Psoas muscle (tissue), 8 donors: ENCODE measurements at places on chromosomes 11 and 22. TPM values are rescaled to one million over a fixed set of nuclear protein-coding genes. Genes with fewer than 3 reads are reported as not detected.

DNA sequence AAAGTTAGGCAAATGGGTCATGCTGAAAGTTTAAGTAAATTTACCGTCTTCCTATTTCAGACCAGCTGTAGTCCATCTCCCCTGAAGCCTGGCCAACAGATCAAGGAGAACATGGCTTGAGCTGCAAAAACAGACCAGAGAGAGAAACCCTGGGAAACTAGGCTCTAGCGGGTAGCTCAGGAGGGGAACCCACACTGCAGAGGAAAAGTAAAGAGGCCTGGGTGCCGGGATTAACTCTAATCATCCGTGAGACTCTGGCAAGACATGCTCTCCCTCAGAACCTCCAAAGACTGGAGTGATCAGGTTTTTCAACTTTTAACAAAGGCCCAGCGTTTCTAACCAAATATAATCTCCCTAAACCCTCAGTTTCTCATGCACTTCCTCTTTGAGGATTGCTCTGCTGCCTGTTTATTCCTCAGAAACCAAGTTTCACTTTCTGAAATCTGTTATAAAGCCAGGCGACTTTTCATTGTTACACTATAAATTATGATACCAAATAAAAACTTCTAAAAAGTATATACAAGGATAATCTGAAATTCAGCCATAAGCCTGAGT lies 67.5 kb downstream of the GAB2 start:
- no peaks in the 10 kb centered on the region for H3K27me3 ChIP-seq
- no peaks in the 10 kb centered on the region for H3K36me3 ChIP-seq
- H3K4me1 ChIP-seq: peaks cover 13% of the 10 kb centered on the region
- peak overlapping the region; percentile 42 for H3K4me3 ChIP-seq
- DNase-seq: no peak
- H3K27ac ChIP-seq: peak overlapping the region; percentile 21

- no peaks in the 10 kb centered on the region for H3K4me1 ChIP-seq
- no peaks in the 10 kb centered on the region for H3K27me3 ChIP-seq
- peaks cover 75% of the 10 kb centered on the region for H3K36me3 ChIP-seq
- H3K4me3 ChIP-seq: no peak overlapping the region
- no peak overlapping the region for H3K27ac ChIP-seq
Measured at GRCh38 chr22:50438305-50439275, 36.2 kb downstream of the SBF1 start.

Gene CHST1
- polyA plus RNA-seq: 1.6 TPM

- H3K4me1 ChIP-seq: peaks cover 61% of the 10 kb centered on the region
- no peaks in the 10 kb centered on the region for H3K27me3 ChIP-seq
- no peak overlapping the region for H3K4me3 ChIP-seq
Measured at GRCh38 chr22:36469094-36469710, 12.2 kb downstream of the TXN2 start.

- H3K4me3 ChIP-seq: no peak overlapping the region
- H3K27ac ChIP-seq: no peak overlapping the region
Measured at GRCh38 chr11:78791964-78792363, 217.3 kb upstream of the NARS2 start.

- H3K4me3 ChIP-seq: no peak overlapping the region
- H3K4me1 ChIP-seq: peaks cover 13% of the 10 kb centered on the region
- peak overlapping the region; percentile 54 for H3K27ac ChIP-seq
- DNase-seq: no peak
- H3K27me3 ChIP-seq: no peaks in the 10 kb centered on the region
Measured at GRCh38 chr11:12482839-12483238, 105.5 kb downstream of the PARVA start.

- no peaks in the 10 kb centered on the region for H3K27me3 ChIP-seq
- no peaks in the 10 kb centered on the region for H3K36me3 ChIP-seq
- H3K4me1 ChIP-seq: no peaks in the 10 kb centered on the region
- no peak overlapping the region for H3K27ac ChIP-seq
Measured at GRCh38 chr22:42813501-42813900, 43.6 kb downstream of the ARFGAP3 start.

DNA sequence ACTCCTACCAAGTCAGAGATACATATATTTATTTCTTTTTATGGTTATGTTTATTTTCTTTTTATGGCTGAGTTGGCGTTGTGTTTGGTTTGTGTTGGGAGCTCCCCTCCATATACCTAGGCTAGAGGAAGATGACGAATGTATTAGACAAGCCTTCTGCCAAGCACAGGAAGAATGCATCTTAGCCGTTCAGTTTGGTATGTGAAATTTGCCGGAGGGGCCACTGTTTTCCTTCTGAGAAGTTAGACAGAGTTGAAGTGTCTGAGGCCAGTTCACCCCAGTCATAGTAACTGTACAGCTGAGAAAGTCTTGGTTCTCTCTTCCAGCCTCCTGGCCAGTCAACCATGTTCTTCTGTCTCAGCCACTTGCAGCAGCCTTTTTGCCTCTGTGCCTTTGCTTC lies 29.8 kb downstream of the TEAD1 start:
- H3K4me3 ChIP-seq: no peak overlapping the region
- peak overlapping the region; percentile 70 for H3K27ac ChIP-seq
- H3K27me3 ChIP-seq: no peaks in the 10 kb centered on the region
- H3K4me1 ChIP-seq: peaks cover 94% of the 10 kb centered on the region

DNA sequence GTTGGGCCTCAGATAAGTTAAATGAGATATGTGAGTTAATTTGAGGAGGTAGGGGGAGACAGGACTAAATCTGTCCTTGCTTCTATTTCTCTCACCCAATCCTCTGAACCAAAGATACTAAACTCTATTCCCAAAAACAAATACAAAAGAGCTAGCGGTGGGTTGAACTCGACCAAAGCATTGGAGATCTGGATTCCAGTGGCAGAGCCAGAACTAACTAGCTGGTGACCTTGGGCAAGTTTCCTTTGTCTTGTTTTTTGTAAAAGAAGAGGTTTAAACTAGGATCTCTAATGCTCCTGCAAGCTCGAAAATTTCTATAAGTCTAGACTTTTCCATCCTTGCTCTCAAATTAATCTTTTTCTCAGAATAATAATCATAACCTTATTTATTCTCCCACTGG lies 1.5 kb downstream of the ME3 start:
- H3K27me3 ChIP-seq: no peaks in the 10 kb centered on the region
- peak overlapping the region; percentile 97 for H3K27ac ChIP-seq
- peaks cover 26% of the 10 kb centered on the region for H3K4me1 ChIP-seq

- no peak overlapping the region for H3K4me3 ChIP-seq
- H3K36me3 ChIP-seq: no peaks in the 10 kb centered on the region
- no peak overlapping the region for H3K27ac ChIP-seq
- no peaks in the 10 kb centered on the region for H3K27me3 ChIP-seq
- no peaks in the 10 kb centered on the region for H3K4me1 ChIP-seq
Measured at GRCh38 chr11:28728666-28729065, 620.5 kb downstream of the METTL15 start.

Gene RAPSN
- 79.3 TPM for polyA plus RNA-seq

GRCh38 chr22:38250643-38251340 lies 22.0 kb downstream of the TMEM184B start:
- H3K27ac ChIP-seq: no peak overlapping the region
- peaks cover 42% of the 10 kb centered on the region for H3K4me1 ChIP-seq
- no peak for DNase-seq
- H3K4me3 ChIP-seq: no peak overlapping the region

DNA sequence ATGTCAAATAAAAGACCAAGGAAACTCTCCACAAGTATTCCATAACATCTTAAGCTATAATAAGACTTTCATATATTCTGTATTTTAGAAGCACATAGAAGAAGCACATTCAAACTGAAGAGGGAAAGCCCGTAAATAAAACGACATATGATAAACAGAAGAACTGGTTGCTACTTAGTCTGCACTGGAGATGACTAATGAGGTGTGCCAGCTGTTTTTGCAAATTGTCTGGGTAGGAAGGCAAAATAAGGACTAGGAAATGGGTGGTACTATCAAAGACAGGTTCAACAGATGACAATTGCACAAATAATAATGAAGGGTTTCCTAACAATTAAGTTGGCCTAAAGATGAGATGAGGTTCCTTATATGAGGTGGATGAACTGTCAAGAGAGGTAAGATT lies 593.2 kb upstream of the CCDC179 start:
- no peaks in the 10 kb centered on the region for H3K36me3 ChIP-seq
- H3K27ac ChIP-seq: no peak overlapping the region
- no peak overlapping the region for H3K4me3 ChIP-seq
- H3K4me1 ChIP-seq: no peaks in the 10 kb centered on the region

Gene TRIM34
- 0.55 TPM for polyA plus RNA-seq

GRCh38 chr22:26457661-26458272 lies 25.8 kb downstream of the HPS4 start:
- no peaks in the 10 kb centered on the region for H3K4me1 ChIP-seq
- no peak overlapping the region for H3K27ac ChIP-seq
- H3K27me3 ChIP-seq: no peaks in the 10 kb centered on the region
- H3K36me3 ChIP-seq: peaks cover 83% of the 10 kb centered on the region
- no peak overlapping the region for H3K4me3 ChIP-seq

- H3K27ac ChIP-seq: peak overlapping the region; percentile 26
- no peaks in the 10 kb centered on the region for H3K27me3 ChIP-seq
- H3K36me3 ChIP-seq: no peaks in the 10 kb centered on the region
- peak overlapping the region; percentile 34 for H3K4me3 ChIP-seq
Measured at GRCh38 chr11:1854132-1854948, 1.5 kb downstream of the LSP1 start.

Gene MS4A12
- polyA plus RNA-seq: not detected

Gene RAC2
- 1.5 TPM for polyA plus RNA-seq

Gene SLCO2B1
- polyA plus RNA-seq: 5.6 TPM

Gene NAGA
- 5.7 TPM for polyA plus RNA-seq

DNA sequence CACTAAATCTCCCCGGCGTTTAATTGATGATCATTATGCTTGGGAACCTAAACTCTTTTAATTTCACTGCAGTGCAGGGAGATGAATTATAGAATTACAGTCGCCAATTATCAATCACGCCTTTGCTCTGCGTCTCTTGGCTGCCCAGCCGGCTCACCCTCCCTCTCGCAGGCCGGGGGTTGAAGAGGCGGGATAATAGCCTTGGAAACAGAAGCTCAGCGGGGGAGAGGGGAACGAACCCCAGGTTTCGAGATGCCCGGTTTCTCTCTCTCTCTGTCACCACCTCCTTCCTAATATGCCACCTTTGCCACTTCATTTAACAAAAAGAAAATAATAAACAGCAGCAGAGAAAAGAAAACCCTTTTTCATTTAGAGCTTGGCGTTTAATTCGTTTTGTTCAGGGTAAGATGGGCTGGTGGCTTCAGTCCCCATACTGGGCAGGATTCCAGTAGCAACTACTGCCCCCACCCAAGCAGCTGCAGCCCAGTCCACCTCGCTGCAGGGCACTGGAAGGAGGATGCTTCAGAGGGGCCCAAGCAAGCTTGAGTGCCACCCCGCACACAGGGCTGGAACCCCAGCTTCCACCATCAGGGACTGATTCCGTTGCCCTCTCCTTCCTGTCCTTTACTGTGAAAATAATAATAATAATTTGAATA lies 271.7 kb downstream of the BUD13 start:
- DNase-seq: no peak
- H3K4me1 ChIP-seq: no peaks in the 10 kb centered on the region
- H3K27ac ChIP-seq: no peak overlapping the region
- no peaks in the 10 kb centered on the region for H3K36me3 ChIP-seq

GRCh38 chr11:45538939-45539338 lies 126.5 kb downstream of the CHST1 start:
- no peak overlapping the region for H3K27ac ChIP-seq
- DNase-seq: no peak
- no peaks in the 10 kb centered on the region for H3K27me3 ChIP-seq
- H3K4me3 ChIP-seq: no peak overlapping the region
- no peaks in the 10 kb centered on the region for H3K4me1 ChIP-seq
- H3K36me3 ChIP-seq: no peaks in the 10 kb centered on the region

DNA sequence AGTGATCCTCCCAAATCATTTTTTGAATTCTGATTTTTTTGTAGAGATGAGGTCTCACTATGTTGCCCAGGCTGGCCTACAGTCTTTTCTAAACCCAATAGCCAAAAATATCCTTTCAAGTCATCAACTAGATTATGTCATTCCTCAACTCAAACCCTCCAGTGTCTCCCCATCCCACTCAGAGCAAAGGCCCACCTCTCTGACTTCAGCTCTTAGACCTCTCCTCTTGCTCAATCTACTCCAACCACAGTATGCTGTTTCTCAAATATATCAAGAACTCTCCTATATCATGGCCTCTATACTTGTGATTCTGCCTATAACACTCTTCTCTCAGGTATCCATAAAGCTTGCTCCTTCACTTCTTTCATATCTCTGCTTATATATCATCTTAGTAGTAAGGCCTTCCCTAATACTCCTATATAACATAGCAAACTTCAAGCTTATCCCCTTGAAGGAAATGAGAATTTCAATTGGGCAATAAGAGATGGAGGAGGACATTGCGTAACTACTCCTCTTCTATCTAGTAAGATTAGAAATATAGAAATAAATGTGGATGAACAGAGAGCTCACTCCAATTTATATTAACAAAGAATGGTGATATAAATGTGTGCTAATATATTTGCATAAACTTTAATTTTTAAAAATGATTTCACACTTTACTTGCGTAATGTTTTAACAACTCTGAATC lies 24.5 kb downstream of the DLG2 start:
- H3K4me3 ChIP-seq: no peak overlapping the region
- no peaks in the 10 kb centered on the region for H3K36me3 ChIP-seq
- H3K27ac ChIP-seq: no peak overlapping the region
- no peak for DNase-seq
- no peaks in the 10 kb centered on the region for H3K4me1 ChIP-seq

DNA sequence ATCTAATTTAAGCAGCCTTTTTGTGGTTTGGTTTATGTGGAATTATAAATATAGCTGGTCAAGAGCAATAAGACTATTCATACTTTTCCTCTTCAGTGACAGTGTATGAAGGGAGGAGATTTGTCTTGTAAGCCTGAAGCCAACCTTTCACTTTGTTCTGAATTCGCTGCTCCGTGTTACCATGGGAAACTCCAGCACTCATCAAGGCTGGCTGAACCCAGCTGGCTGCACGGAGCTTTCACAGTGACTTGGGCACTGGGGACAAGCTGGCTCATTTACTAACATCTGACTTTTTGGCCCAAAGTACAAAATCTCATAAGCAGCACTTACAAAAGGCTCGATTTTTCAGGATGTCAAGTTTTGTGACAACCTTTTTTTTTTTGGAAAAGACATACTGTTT lies 120.4 kb upstream of the GRIA4 start:
- no peaks in the 10 kb centered on the region for H3K4me1 ChIP-seq
- no peak overlapping the region for H3K4me3 ChIP-seq
- DNase-seq: no peak
- H3K27ac ChIP-seq: no peak overlapping the region
- no peaks in the 10 kb centered on the region for H3K36me3 ChIP-seq

GRCh38 chr11:3830730-3831129 lies 10.0 kb downstream of the RHOG start:
- H3K4me1 ChIP-seq: peaks cover 11% of the 10 kb centered on the region
- H3K36me3 ChIP-seq: peaks cover 4% of the 10 kb centered on the region
- no peak overlapping the region for H3K27ac ChIP-seq

- H3K4me1 ChIP-seq: peaks cover 4% of the 10 kb centered on the region
- no peak overlapping the region for H3K27ac ChIP-seq
- DNase-seq: no peak
- H3K27me3 ChIP-seq: no peaks in the 10 kb centered on the region
- no peaks in the 10 kb centered on the region for H3K36me3 ChIP-seq
- H3K4me3 ChIP-seq: no peak overlapping the region
Measured at GRCh38 chr22:26239581-26239980, 70.3 kb downstream of the SEZ6L start.
